ENCODE measurements at places on chromosomes 12 and 14.

DNA sequence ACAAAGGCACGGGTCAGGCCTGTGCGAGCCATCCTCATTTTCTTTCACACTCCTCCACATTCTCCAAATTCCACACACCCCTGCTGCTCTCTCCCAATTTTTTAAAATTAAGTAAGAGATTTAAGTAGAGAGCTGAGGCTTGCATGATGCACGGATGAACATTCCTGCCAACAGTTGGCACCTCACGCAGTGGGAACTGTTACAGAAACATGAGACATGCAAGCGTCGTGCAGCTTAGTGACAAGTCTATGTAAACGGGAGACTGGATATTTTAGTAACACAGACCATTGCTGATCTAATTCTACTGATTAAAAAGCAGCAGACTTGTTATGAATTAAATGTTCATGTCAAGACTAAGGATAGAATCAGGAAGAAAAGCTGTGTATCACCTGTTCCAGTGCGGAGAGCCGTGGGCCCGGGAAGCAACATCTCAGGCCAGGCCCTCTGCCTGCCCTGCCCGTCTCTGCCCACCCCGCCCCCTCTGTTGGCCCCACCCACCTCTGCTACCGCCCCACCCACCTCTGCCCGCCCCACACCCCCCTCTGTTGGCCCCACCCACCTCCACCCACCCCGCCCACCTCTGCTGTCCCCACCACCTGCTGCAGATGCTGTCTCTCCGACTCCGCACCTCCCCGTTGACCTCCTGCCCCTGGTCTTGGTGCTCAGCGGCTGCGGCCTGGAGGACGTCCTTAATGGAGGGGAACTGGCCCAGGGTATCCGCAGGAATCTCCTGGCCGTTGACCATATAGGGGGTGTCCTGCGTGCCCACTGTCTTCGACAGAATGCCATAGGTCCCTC, 21.2 kb downstream of the GOLGA3 start:
- no peak for DNase-seq

- no peak for DNase-seq
These were observed 452.2 kb upstream of the RPL10L start for GRCh38 chr14:47103771-47104170.

GRCh38 chr14:89394972-89395371, 22.1 kb downstream of the FOXN3 start:
- no peak for DNase-seq

- peak; percentile 59 for DNase-seq
These were observed 14.4 kb downstream of the CLSTN3 start for GRCh38 chr12:7144414-7145120.

DNA sequence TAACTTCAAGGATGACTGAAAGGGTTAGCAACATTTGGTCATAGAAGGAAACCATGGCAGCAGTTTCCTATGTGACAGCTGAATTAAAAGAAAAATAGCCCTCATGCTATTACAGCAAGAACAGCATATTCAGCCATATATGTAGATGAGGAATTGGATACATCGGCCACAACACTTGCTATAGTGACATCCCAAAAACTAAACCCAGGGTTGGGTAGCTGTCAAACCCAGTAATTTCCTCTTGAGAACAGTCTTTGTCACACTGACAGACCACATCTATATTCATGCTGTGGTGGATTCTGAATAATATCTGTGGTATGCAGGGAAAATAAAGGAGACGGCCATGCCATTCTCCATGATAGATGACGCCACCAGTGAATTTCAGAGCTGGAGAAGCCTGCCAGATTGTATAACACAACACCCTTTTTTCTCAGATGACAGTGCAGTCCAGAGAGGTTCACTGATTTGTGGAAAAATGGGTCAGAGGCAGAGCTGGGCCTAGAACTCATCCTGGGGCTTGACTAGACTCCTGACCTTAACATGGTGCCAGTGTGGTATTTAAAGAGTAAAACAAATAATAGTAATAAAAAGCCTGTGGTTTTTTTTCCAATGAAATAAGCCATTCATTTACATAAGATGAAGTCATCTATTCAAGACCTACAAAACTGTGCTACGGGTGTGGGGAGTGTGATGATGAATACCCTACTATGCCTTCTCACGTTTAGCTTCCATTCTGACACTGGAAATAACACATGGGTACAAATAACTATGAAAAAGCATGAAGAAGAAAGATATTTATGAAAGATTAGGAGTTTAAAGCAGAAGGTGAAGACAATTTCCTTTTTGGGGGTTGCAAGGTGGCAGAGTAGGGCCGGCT, 32.3 kb downstream of the EFCAB11 start:
- no peak for DNase-seq

- no peak for DNase-seq
These were observed 64.8 kb downstream of the DENND5B start for GRCh38 chr12:31526158-31526546.

GRCh38 chr14:104882325-104882973, 17.4 kb downstream of the CEP170B start:
- peak; percentile 54 for DNase-seq

- no peak for DNase-seq
These were observed 593.0 kb downstream of the VRK1 start for GRCh38 chr14:97390096-97390724.

- no peak for DNase-seq
These were observed 2.0 kb downstream of the DDX51 start for GRCh38 chr12:132141976-132142678.

GRCh38 chr12:131273291-131273845, 319.7 kb downstream of the ADGRD1 start:
- DNase-seq, result no peak

DNA sequence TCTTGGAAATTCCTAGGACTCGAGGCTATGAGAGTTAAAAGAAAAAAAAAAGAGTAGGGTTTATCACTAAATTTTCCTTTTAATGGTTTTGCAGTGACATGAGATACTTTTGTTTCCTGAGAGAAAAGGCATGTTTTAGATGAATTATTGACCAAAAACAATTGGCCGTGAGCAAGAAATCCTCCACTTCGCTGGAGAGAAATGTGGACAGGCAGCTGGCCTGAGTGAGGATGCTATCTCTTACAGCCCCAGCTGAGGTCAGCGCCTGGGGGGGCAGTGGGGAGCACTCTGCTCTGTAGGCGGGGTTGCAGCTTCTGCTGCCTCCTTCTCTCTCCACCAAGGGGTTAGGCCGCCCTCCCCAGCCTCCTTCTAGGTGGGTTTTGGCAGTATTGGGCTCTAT, 54.7 kb downstream of the PRIMA1 start:
- no peak for DNase-seq

- no peak for DNase-seq
These were observed 18.9 kb downstream of the FZD10 start for GRCh38 chr12:130181211-130181610.

- DNase-seq, result no peak
These were observed 78.3 kb downstream of the AEBP2 start for GRCh38 chr12:19517583-19517982.

DNA sequence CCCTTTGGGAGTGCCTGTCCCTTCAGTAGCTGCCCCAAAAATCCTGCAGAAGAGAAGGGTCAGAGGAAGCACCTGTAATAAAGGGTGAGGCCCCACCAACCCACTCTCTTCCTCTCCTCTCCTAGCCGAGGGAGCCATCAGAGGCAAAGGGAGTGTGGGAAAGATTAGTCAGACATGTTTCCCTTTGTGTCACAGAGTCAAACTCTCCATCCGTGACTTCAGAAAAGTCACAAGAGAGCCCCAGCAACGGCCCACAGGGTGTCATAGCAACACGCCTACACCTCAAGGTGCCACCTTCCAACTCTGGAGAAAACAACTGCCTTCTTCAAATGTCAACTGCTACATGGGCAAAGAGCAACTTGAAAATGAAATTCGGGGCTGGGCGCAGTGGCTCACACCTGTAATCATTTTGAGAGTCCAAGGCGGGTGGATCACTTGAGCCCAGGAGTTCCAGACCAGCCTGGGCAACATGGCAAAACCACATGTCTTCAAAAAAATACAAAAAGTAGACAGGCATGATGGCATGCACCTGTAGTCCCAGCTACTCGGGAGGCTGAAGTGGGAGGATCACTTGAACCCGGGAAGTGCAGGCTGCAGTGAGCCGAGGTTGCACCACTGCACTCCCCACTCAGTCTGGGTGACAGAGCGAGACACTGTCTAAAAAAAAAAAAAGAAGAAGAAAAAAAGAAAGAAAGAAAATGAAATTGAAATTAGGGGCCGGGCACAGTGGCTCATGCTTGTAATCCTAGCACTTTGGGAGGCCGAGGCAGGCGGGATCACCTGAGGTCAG, 17.7 kb upstream of the CD27 start:
- DNase-seq, result no peak

- no peak for DNase-seq
These were observed 4.0 kb downstream of the APOBEC1 start for GRCh38 chr12:7661741-7662140.

- DNase-seq, result peak; percentile 51
These were observed 663 bp downstream of the PTGER2 start for GRCh38 chr14:52314595-52315354.

GRCh38 chr14:105019861-105020814, 745 bp downstream of the CDCA4 start:
- DNase-seq, result no peak

DNA sequence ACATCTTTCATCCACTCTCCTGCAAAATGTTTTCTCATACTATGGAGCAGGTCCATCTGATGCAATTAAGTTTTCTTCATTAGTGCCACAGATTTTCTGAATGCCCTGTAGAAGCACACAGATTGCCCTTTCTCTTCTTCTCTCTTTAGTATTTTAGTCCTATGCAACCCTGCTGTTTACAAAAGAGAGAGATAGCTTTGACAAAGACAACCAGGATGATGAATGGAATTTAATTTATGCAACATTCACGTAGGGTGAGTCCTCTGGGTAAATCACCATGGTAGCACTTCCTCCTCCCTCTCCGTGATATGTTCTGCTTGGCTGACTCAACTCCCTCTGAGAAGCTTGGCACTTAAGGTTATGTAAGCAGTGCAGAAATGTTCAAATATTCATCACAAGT, 400.9 kb upstream of the PDE3A start:
- no peak for DNase-seq

DNA sequence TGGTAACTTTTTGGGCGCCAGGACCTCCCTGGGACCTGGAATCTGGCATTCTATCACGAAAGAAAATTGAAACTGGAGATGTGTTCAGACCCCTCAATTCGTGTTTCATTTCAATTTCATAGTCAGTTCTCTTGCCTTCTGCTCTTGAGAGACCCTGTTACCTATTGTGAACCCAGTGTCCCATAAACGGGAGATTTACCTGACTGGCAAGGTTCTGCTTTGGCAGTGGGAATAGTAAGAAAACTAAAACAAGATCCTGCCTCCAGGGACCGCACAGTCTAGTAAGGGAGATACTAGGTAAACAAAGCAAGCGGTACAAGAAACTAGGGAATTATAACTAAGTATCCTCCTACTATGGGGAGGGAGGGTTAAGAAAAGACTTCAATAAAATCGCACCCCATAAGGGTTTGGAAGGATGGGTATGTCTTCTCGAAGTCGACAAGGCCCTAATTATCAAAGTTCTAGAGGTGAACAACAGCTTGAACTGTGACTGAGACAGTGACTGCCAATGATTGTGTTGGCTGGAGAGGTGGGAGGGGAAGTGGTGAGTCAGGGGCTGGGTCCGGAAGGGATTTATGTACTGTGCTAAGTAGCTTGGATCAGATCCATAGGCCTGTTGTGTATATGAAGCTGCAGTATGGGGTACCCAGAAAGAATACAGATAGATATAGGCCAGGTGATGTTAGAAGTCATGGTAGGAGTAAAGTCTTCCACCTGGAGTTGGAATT, 754 bp downstream of the ACSS3 start:
- no peak for DNase-seq

DNA sequence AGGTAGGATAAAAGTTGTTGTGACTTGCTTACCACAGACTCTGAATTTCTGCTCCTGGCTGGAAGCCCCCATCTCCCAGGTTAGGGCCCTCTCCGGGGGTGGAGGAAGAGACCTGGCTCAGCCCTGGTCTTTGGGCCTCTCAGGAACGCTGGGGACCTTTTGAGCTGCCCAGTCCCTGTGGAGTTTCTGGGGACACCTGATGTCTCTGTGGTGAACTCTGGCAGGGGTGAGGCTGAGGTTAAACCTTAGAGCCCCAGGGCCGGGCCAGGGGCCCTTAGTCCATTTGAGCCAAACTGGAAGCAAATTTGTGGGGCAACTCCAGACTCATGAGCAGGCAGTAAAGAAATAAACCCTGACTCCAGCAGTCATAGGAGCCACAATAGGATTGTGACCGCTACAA, 112.1 kb downstream of the ADGRD1 start:
- DNase-seq, result no peak

- no peak for DNase-seq
These were observed 102.6 kb upstream of the LMNTD1 start for GRCh38 chr12:25655702-25656101.

GRCh38 chr12:67988601-67989021, 636 bp upstream of the IFNG-AS1 start:
- peak; percentile 78 for DNase-seq

DNA sequence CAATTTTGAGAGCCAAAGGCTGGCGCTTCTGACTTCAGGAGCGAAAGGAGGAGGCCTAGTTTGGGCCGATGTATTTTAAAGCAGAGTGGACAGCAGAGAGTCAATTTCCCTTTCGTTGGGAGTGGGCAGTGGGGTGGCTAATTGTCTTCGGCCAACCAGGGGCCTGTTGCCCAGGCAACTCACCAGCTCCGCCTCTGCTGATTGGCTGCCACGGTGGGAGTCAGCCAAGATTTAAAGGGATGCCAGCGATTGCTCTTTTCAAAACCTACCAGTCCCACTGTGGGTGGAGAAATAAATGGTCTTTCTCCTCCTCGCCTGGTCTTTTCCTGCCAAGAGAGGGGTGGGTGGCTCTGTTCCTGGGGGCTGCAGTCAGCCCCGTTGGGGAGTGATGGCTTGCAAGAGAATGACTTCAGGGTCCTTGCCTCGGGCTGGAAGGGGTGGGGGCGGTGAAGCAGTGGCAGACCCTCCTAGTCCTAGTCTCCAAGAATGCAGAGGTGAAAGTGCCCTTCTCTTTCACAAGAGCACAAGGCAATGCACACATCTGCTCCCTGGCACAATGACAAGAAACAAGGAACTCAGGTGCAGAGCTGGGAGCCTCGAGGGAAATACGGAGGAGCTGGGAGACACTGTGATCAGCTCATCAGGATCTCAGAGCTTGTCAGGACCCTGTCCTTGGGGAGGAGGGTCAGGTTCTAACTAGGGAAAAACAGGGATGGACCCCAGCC, 37.7 kb downstream of the RASAL1 start:
- DNase-seq, result no peak

DNA sequence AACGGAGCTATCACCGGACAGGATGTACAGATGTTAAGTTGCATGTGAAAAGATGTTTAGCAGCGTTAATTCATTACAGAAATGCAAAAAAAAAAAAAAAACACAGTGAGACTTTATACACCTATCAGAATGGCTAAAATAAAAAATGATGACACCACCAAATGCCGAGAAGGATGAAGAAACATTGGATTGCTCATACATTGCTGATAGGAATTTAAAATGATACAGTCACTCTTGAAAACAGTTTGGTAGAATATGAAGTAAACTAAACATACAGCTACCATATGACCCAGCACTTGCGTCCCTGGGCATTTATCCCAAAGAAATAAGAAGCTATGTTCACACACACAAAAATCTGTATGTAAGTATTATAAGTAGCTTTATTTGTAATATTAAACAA, 574.1 kb downstream of the SLC16A7 start:
- no peak for DNase-seq

GRCh38 chr14:75343911-75344310, 65.3 kb downstream of the FOS start:
- DNase-seq, result no peak
